CD4-positive, alpha-beta T cell treated with Interleukin-21 for 1 hour (primary cell): ENCODE measurements at places on chromosomes 5 and 9.

- DNase-seq: no peak
These were observed 1568.5 kb upstream of the WWC1 start for GRCh38 chr5:166722939-166723338.

DNA sequence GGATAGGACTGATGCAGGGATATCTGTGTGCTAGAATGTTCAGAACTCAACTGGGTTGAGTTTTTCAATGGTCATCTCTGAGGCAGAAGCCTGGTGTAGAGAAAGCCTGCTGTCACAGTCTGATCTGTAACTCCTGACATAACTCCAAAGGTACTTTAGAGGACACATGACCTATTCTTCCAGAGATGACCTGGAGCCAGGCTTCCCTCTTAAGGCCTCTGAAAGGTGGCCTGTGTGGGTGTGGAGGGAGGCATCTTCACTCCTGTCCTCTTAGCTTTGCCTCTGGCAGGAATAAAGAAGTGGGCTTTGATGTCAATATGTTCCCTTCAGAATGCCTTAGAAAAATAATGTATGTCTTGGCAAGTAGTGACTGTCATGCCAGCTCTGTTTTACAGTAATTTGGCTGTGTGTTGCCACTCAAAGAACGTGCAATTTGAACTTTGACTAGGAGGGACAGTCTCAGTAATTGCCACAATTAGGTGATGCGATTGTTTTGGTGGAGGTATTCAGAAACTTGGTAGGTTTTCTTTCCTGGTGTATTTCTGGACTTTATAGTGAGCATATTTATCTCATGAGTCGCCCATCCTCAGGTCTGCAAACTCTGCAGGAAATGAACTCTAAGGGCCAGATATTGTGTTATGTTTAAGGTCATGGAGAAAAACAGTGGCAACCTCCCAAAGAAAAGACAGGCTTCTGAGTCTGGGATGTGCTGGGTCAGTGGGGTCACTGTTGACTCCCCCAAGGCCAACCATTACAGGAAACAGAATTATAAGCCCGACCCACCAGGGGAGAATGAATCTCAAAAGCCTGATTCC lies 3.2 kb upstream of the C5orf63 start:
- DNase-seq: no peak

- no peak for DNase-seq
These were observed 208.4 kb downstream of the PDZD2 start for GRCh38 chr5:31847354-31847753.

GRCh38 chr9:126490871-126491567 lies 122.7 kb upstream of the LMX1B start:
- DNase-seq: peak; percentile 79
